ENCODE measurements at places on chromosomes 2 and 18.

DNA sequence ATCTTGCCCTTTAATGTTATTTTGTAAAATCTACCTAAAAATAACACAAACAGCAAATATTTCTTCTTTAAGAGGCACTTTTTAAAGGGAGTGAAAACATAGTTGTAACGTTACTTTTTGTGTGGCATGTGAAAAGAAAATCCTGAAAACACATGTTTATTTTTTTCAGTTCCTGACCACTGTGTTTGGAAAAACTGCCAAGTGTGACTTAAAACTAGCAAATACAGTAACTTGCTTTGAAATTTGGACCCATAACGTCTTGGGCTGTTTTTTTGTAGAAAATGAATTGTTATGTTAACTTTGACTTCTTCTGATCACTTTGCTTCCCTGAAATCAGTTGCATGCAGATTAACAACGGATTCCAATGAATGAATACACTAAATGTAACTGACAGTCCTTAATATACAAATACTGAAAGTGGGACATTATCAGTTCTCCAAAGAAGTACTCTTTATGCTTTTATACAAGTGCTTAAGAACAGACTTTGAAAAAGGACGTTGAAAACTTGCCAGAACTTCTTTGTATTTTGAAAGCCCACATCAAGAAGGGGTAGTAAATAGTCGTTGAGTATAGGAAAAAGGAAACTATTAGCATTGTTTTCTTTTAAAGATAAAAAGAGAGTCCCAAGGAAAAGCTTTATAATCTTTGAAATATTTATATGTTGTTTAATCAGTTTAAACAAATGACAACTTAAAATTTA, 96.1 kb upstream of the ZEB2 start:
- DNase-seq: no peak

DNA sequence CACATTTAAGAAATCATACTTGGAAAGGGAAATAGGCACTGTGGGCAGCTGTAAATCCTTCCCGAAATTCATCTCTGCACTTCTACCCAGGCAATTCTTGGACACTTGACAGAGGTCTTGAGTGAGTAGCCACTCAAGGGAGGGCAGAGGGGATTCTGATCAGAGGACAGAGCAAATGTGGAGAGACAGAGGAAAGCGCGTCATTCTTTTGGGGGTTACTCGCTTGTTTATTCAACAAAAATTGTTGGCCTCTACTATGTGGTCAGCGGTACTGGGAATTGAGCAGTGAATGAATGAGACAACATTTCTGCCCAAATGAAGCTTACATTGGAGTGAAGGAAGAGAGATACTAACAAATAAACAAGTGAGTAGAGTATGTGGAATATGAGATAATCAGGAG, 41.4 kb upstream of the YES1 start:
- no peak for DNase-seq

GRCh38 chr2:222033541-222033940, 265.3 kb downstream of the PAX3 start:
- no peak for DNase-seq

GRCh38 chr2:119932809-119933208, 80.1 kb upstream of the EPB41L5 start:
- no peak for DNase-seq

GRCh38 chr2:47897883-47898731, 8.2 kb downstream of the FBXO11 start:
- DNase-seq: no peak

DNA sequence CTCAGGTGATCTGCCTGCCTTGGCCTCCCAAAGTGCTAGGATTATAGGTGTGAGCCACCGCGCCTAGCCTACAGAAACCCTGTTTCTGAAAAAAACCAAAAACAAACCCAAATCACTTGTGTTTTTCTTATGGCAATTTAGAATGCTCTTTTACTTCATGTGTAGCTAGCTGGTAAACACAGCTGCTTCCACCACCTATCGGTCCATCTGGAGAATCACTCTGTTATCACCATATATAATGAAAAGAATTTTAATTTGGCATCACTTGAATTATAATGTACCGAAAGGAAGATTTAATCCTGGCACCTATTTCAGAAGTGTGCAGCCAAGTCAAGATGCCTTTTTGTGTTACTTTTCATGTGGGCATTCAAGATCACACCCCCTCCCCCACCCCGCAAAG, 86.5 kb upstream of the ITGB6 start:
- DNase-seq: no peak

DNA sequence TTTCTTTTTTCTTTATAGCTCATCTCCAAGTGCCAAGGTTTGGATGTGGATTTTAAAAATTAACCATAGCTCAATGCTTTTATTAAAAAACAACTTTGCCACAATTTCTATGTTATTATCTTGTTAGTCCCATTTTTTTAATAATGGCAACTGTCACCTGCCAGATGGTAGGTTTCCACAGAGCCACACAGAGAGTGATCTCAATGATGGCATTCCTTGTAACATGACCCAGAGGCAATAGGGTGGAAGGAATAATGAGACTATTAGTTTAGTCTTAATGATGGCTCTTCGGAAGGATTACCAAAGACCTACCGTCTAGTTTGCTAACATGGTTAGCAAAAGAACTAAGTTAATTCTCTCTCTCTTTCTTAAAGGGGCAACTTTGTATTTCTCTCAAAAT, 64.0 kb downstream of the REL start:
- DNase-seq: no peak

GRCh38 chr2:54619660-54620231, 103.7 kb upstream of the EML6 start:
- no peak for DNase-seq

DNA sequence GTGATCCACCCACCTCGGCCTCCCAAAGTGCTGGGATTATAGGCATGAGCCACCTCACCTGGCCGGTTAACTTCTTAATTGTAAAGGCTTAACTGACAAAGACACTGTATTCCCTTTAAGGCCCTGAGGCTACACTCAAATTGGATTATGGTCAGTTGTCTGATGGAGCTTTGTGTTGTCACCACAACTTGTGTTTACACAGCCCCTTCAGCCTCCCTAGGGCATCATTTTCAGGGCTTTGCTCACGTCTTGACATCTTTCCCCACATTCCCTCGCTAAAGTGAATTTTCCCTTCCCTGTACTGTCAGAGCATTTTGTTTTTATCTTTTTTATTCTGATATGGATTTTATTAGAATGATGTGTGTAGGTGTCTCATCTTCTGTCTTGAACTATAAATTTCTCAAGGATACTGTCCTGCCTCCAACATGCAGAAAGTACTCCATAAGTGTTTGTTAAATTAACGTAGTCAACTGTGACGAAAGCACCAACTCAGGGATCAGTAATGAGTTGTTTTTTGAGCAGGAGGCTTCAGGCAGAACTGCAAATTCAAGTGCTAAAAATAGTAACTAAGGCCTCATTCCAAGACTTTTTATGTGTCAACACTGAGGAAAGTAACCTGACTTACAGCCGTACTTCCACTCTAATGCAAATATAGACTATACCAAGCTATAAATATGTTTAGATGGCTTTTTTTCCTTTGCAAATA, 77.1 kb upstream of the NARS1 start:
- no peak for DNase-seq

DNA sequence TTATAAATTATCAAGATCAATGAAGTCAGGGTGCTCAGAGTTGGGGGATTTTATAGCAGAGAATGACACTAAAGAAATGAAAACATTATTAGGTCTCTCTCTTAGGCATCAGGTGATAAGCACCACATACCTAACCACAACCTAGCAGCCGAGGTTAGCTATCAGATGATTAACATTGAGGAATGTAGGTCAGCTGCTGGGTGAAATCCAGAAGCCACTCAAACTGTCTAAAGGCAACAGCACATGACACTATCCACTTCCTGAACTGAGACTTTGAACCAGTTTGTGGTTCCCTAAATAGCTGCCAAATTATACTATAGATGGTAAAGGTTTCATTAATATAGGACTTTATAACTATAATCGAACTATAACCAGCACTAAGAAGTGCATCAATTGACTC, 4.7 kb downstream of the EPG5 start:
- DNase-seq: no peak

GRCh38 chr18:35581898-35582641, 530 bp downstream of the GALNT1 start:
- DNase-seq: peak; percentile 13

GRCh38 chr2:239543702-239544101, 142.9 kb upstream of the HDAC4 start:
- no peak for DNase-seq

- DNase-seq: no peak
Observed at GRCh38 chr2:109383505-109384307, 230.1 kb downstream of the SEPTIN10 start.

GRCh38 chr2:104897515-104898184, 43.7 kb downstream of the POU3F3 start:
- no peak for DNase-seq

- DNase-seq: peak; percentile 22
Observed at GRCh38 chr2:157261199-157261782, 3.8 kb downstream of the GALNT5 start.

- no peak for DNase-seq
Observed at GRCh38 chr2:85838641-85839040, 50.1 kb downstream of the ST3GAL5 start.

DNA sequence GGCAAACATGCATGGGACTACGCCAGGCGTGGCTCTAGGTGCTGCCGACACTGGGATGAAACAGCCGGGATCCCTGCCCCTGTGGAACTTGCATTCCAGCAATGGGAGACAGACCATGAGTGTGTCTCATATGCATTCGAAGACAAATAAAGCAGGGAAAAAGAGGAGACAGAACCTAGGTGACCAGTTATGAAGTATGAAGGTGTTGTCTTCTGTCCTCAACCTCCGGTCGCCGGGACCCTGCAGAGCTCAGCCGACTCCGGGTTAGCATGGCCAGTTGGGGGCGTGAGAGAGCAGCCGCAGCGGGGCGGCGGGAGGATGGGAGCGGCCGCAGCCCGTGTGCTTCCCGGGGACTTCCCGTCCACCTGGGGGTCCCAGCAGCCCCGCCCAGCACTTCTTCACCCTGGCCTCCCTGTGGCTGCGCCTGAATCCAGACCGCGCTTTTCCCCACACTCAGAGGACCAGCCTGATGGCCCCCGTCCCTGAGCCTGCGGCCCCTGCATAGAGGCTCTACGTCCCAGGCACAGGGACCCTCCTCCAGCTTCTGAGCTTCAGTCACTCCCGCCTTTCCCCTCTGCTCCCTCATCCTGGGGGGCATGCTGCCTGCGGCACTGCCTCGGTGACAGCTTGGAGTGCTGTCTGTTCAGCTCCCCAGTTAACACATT, 11.4 kb downstream of the ID2 start:
- DNase-seq: peak; percentile 48

- no peak for DNase-seq
Observed at GRCh38 chr18:63099848-63100629, 219.5 kb downstream of the BCL2 start.

DNA sequence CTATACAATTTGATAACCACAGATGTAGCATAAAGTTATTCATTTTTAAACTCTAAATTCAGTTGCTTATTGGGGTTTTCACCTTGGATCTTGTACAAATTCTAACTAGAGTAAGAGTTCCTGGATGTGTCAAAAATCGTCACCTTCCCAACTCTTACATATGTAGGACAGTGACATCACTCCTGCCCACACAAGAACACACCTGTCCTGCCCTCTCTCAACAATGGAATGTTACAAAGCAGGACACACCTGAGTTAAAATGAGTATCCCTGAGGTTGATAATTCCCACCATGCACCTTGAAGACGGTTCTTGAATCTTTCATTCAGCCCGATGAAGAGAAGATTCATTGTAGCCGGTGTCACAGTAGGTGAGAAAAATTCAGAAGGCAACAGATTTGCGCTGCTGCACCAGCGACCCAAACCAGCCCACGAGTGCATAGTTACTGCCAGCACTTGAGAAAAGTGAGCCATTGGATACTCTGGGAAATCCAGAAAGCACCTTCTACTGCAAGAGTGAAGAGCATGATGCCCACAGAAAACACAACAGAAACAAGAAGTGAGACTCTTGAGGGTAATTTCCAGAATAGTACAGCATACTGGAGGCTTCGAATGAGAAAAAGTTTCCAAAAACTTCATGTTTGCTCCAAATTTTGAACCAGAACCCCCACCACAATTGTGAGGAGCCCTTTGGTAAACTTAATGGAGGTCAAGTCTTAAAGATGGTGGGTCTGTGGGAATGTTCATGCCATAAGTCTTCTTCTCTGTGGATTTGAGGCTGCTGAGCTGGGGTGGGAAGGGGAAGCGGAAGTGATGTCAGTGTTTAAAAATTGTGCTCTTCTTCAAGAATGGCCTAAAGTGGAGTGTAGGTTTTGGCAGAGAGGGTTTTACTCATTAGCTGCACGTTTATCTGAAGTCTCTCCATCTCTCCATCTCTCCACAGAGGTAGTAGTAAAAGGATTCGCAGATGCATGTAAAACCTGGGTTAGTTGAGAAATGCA, 34.7 kb upstream of the ADAM23 start:
- no peak for DNase-seq

GRCh38 chr2:226327830-226328229, 471.8 kb downstream of the IRS1 start:
- DNase-seq: no peak

- DNase-seq: no peak
Observed at GRCh38 chr18:12255626-12256026, 1.5 kb downstream of the CIDEA start.

DNA sequence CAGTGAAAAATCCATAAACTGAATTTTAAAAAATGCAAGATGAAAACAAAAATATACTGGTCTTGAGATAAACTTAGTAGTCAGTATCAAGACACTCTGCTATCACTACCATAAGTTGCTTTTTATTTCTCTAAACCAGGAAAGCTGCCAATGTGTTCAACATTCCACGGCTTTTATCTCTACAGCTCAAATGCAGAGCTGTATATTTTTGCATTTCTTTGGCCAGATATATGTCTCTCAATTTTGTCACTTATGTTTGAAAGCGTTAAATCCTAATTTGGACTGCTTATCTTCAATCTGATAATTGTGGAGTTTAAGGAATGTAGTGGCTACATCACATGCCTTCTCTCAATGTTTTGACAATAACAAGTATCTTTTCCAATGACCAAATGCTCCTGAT, 609.5 kb downstream of the EPHA4 start:
- no peak for DNase-seq

DNA sequence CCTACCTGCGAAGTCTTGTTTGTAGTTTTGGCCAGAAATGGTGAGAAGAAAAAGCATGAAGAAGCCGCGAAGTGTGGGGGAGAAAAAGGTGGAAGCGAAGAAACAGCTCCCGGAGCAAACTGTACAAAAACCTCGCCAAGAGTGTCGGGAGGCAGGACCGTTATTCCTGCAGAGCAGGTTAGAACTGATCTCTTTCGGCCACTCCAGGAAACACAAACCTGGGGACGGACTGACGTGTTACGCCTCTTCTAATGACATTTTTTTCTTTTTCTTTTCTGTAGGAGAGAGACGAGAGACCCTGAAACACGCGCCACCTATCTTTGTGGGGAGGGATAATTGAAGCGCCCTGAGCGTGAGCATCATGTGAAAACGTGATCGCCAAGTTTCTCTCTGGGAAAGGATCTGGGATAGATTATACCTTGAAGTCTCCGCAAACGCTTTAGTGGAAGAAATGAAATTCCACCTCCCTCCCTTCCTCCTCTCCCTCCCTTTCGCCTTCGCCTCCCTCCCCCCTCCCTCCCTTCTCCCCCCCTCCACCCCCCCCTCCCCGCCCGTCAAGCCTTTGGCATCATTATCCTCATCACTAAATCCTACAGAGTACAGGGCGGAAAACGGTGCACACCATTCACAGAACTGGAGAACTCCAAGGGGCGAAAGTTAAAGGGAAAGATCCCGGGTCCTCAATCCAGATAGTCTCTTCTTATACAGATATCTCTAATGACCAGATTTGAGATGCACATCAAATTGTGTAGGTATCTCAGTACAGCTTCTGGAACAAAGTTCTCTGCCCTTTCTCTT, at the start of gene ZEB2:
TSS of gene ZEB2 (minus strand) at position 186 of the 798 bp plus-strand sequence. CDS start 2,769 bp downstream, outside the sequence.
- no peak for DNase-seq
